Activated T-helper 1 cell treated with anti-CD3 and anti-CD28 coated beads, Interleukin-12 subunit alpha, Interleukin-12 subunit beta, Interleukin-2, Interleukin-4 antibody, amounts not matched to agents 30 ng/mL and 10 ng/mL and 1 ng/mL, durations not matched to agents 14 hours and 24 hours and 36 hours (primary cell): ENCODE measurements at places on chromosomes 1 and 21. TPM values are rescaled to one million over a fixed set of nuclear protein-coding genes. Genes with fewer than 3 reads are reported as not detected.

MYOM3 gene
- not detected in 2 replicates for total RNA-seq

OR14K1 gene
- not detected in 2 replicates for total RNA-seq

- H3K4me1 ChIP-seq, result no peaks in the 10 kb centered on the region
- H3K27ac ChIP-seq, result no peak overlapping the region
- H3K4me3 ChIP-seq, result no peak overlapping the region
- no peaks in the 10 kb centered on the region for H3K27me3 ChIP-seq
- no peaks in the 10 kb centered on the region for H3K36me3 ChIP-seq
Measured at GRCh38 chr1:222073307-222073995, 331.6 kb upstream of the DUSP10 start.

DNA sequence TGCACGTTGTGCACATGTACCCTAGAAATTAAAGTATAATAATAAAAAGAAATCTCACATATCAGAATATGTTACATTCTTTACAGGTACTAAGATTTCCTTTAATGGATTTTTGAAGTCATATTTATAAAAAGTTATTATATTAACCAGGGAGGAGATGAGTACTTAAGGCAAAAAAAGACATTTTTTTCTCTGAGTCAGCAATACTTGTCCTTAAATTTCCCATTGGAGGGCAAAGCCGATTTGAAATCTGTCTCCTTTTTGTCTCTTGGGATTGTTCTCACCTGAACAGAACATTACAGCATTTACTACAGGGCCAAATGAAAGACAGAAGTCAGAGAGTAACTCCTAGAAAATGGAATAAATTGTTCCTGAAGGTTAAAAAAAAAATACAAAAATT lies 26.3 kb upstream of the SLC16A1 start:
- H3K27ac ChIP-seq, result no peak overlapping the region
- H3K36me3 ChIP-seq, result peaks cover 2% of the 10 kb centered on the region
- H3K27me3 ChIP-seq, result no peaks in the 10 kb centered on the region
- H3K4me1 ChIP-seq, result no peaks in the 10 kb centered on the region
- no peak for DNase-seq
- no peak overlapping the region for H3K4me3 ChIP-seq

- DNase-seq, result no peak
- peaks cover 30% of the 10 kb centered on the region for H3K27me3 ChIP-seq
- H3K27ac ChIP-seq, result no peak overlapping the region
- peaks cover 3% of the 10 kb centered on the region for H3K36me3 ChIP-seq
- peaks cover 4% of the 10 kb centered on the region for H3K4me1 ChIP-seq
Measured at GRCh38 chr1:32701421-32701911, 1.1 kb downstream of the SYNC start.

DNA sequence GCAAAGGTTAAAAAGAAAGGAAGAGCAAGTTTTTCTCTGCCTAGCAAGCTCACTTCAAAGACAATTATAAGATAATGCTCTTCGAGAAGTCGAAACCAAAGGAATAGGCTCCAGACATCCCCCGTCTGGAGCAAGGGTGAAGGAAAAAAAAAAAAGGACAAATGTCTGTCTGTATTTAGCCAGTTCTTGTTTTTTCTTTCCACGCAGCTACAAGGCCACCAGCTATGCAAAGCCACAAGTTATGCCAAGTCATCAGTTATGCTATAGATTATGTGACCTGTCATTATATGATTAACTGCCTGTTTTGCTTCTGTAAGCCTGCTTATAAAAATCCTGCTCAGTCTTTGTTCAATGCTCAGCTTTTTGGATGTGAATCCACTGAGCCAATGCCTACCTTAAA lies 2.4 kb upstream of the THEM5 start:
- H3K4me3 ChIP-seq, result no peak overlapping the region
- H3K27ac ChIP-seq, result no peak overlapping the region

FCRL5 gene
- not detected in 2 replicates for total RNA-seq

DNA sequence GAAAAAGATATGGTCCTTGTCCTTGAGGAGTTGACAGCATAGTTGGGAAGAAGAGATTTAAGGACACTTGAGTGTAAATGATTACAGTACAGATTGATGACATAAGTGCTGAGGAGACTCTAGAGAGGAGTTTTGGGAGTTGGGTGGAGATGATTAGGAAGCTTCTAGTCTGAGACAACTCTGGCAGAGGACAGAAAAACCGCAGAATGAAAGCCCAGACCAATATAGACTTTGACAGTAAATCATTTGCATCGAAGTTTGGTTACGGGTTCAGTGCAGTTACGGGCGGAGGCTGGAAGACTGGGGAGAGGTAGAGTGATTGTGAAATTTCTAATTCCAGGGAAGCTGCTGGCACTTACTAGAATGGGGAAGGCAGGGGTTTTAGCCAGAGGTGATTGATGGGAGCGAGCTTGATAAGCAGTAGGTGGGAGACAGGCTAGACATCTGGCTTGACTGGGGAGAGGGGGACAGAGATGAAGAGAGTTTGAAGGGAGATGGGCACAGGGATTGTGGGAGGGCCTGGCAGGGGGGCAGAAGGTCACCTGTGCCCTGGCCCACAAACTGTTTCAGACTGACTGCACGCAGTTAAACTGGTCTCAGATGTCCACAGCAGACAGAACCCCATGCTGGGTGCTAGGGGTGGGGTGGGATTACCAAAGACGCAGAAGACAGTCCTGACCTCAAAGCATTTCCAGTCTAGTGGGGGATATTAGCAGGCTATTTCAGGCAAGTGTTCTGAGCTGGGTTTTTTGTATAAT lies 20.1 kb downstream of the SH2D2A start:
- DNase-seq, result no peak
- no peaks in the 10 kb centered on the region for H3K27me3 ChIP-seq
- no peak overlapping the region for H3K4me3 ChIP-seq
- peaks cover 19% of the 10 kb centered on the region for H3K4me1 ChIP-seq
- no peak overlapping the region for H3K27ac ChIP-seq

- no peaks in the 10 kb centered on the region for H3K27me3 ChIP-seq
- H3K27ac ChIP-seq, result no peak overlapping the region
- no peaks in the 10 kb centered on the region for H3K4me1 ChIP-seq
- H3K4me3 ChIP-seq, result no peak overlapping the region
Measured at GRCh38 chr1:71240656-71241055, 159.8 kb upstream of the ZRANB2 start.

- H3K4me1 ChIP-seq, result peaks cover 60% of the 10 kb centered on the region
- H3K27ac ChIP-seq, result peak overlapping the region; percentile 87
- DNase-seq, result no peak
- peak overlapping the region; percentile 94 for H3K4me3 ChIP-seq
Measured at GRCh38 chr1:156194300-156194652, 372 bp downstream of the SLC25A44 start.

NEGR1 gene
- total RNA-seq, result not detected in 2 replicates

KRTAP13-3 gene
- not detected in 2 replicates for total RNA-seq

DNA sequence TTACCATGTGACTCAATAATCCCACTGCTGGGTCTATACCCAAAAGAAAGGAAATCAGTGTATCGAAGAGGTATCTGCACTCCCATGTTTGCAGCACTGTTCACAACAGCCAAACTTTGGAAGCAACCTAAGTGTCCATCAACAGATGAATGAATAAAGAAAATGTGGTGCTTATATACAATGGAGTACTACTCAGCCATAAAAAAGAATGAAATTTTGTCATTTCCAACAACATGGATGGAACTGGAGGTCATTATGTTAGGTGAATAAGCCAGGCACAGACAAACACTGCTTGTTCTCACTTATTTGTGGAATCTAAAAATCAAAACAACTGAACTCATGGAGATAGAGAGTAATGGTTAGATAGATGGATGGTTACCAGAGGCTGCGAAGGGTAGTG lies 79.3 kb downstream of the KIAA0319L start:
- peaks cover 33% of the 10 kb centered on the region for H3K36me3 ChIP-seq
- no peak overlapping the region for H3K27ac ChIP-seq
- H3K4me3 ChIP-seq, result no peak overlapping the region
- no peaks in the 10 kb centered on the region for H3K27me3 ChIP-seq

C1orf226 gene
- total RNA-seq, result not detected in 2 replicates

DNA sequence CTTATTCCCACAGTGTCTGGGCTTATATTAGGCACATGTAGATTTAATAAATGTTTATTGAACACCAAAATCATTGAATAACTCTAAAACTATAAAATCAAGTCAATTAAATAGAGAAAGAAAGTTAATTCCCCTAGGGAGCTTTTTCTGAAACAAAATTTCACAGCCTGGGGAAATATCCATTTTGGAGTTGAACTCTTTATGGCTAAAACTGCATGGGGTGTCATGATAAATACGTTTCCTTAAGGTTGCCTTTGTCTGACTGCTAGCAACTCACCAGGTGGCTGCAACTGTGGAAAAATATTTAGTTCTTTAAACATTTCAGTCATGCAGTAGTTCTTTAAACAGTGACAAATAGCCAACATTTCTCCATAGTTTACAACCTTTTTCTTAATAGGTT lies 496.1 kb downstream of the LRRIQ3 start:
- no peak overlapping the region for H3K27ac ChIP-seq
- no peak overlapping the region for H3K4me3 ChIP-seq
- H3K27me3 ChIP-seq, result no peaks in the 10 kb centered on the region
- H3K36me3 ChIP-seq, result no peaks in the 10 kb centered on the region
- no peaks in the 10 kb centered on the region for H3K4me1 ChIP-seq
- no peak for DNase-seq

DNA sequence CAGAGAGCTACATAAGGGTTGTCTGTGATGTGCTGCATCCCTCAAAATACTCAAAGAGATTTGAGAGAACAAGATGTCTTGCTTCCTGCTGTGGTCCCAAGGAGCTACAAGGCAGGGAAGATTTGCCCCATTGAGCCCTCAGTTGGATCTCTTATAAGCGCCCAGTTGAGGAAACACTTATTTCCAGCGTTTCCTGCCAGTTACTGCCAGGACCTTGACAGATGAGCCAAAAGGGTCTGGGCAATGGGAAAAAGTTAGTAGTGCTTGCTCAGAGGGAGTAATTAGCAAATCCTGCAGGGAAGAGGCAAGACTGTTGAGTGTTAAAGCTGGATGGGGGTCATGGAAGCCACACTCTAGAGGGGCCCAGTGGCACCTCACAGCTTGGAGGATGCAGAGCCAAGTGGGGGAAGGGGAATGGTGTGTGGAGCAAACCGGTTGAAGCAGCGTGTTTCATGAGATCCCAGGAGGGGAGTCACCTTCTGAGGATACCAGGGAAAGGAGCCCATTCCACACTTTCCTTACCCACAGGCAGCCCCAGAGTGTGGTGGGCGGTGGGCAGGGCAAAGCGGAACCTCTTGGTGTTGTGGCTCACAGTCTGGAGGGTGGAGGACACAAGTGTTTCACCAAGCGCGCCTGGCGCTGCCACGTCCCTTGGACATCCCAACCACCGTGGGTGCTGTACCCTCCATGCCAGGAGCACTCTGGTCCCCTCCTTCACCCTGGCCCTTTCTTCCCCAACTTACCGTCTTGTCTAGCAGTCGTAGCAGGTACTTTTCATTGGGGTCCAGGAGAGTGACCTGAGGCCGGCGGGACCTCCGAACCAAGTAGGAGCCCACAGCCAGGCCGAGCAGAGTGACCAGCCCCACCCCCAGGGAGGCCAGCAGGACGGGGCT lies 805 bp downstream of the CYB5R1 start:
- DNase-seq, result no peak
- H3K4me3 ChIP-seq, result peak overlapping the region; percentile 87
- peaks cover 14% of the 10 kb centered on the region for H3K36me3 ChIP-seq
- peaks cover 35% of the 10 kb centered on the region for H3K4me1 ChIP-seq

SLC25A34 gene
- total RNA-seq, result 1.1 and 1.8 TPM in 2 replicates

DNA sequence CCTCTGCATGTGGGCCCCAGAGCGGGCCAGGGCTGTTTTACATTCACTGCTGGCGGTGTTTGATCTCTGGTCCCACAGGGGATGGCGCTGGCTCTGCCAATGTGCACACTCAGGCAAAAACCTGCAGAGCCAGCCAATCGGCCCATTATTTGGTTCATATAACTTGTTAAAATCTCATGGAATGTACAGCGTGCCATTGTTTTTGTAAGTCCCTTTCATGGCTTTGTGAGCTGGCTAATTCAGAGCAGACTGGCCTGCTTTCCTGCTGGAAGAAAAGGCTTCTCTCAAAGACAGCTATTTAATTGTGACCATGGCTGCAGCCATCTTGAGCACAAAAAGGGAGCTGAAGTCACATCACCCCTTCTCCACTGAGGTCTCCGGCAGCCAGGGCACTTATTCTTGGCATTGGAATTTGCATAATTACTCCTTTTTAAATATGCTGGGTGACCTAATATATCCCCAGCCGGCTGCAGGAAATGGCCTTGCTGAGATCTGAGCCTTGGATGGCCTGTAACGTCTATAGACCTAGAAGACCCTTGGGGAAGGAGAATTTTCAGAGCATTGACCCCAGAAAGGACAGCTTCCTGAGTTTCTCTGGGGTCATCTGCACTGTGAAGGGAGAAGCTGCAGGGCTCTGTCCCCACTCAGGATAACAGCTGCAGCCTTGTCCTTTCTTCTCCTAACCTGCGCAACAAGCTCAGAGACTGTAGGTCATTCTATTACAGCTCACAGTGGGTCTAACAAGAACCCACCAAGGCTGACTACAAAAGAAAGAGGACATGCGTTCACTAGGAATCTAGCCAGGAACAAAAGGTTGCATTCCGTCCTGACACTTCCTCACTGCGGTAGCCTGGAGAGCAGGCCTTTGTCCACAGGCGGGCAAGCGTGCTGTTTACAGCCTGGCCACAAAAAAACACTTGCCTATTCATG lies 45.8 kb downstream of the BCAR3 start:
- H3K4me1 ChIP-seq, result no peaks in the 10 kb centered on the region
- H3K27ac ChIP-seq, result no peak overlapping the region
- no peak overlapping the region for H3K4me3 ChIP-seq

DNA sequence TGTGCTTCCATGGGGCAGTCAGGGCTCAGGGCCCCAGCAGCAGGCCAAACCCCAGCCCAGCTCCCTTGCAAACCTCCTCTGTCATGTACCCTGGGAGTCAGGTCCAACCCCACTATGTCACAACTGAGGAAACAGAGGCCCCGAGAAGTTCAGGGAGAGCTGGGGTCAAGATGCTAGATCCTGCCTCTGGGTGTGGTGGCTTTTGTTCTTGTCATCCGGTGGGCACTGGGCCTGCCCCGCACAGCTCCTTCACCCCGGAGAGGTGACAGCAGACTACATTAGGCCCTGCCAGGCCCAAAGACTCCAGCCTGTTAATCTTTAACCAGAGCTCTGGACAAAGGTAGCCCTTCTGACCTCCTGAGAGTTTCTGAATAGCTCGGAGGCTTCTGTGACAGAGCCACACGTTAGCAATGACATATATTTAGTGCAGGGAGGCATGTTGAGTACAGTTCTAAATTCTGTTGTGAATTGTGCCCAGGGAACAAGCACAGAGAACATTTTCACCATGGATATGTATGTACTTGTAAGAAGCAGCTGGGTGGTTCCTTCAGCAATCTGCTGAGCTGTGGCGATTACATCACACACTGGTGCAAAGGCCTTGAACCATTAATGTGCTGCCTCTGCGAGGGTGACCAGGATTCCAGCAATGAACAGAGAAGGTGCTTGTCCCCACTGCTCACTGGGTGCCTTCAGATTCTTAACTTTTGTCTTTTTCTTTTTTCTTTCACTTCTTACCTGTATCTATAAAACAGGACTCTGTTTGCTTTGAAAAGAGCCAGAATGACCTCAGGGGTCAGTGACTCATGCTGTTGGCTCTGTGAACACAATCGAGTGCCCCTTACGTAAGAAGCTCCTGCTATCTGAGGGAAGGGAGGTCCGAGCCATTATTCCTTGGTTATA lies 102.8 kb downstream of the RHOU start:
- no peak overlapping the region for H3K4me3 ChIP-seq
- no peaks in the 10 kb centered on the region for H3K36me3 ChIP-seq
- no peak for DNase-seq
- H3K27ac ChIP-seq, result no peak overlapping the region
- H3K27me3 ChIP-seq, result peaks cover 18% of the 10 kb centered on the region

FCER1G gene
- 0.93 and 1.5 TPM in 2 replicates for total RNA-seq
